ENCODE measurements at places on chromosomes 16 and 17.

DNA sequence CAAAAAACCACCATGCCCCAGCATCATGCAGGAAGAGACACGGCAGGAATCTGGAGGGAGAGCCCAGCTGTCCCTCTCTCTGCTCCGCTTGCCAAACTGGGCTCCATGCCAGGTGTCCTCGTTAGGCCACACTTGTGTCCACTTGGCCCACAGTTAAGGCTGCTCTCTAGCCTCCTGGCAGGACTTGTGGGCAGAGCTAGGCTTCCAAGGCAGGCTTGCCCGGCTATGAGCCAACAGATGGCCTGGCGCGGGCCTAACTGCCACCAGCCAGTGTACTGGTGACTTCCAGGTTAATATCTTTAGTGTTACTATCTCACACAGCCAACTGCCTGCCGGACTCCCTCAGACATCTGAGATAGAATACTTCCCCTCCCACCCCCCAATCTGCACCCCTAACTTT lies 10.6 kb downstream of the ATP6V0D1 start:
- DNase-seq: peak; percentile 87

DNA sequence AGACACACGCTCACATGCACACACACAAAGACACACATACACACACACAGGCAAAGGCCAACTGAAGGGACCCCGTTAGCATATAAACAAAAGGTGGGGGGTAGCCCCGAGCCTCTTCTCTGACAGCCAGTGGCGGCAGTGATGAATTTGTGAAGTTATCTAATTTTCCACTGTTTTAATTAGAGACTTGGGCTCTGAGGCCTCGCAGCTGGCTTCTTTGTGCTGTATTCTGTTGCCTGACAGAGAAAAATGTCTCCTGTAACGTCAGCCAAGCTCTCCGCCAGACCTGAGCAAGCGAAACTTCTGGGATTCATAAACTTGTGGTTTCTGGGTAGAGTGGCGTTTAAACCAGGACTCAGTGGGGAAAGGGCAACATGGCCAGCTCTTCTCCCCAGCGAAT lies 113.9 kb upstream of the FOXF1 start:
- no peak for DNase-seq

DNA sequence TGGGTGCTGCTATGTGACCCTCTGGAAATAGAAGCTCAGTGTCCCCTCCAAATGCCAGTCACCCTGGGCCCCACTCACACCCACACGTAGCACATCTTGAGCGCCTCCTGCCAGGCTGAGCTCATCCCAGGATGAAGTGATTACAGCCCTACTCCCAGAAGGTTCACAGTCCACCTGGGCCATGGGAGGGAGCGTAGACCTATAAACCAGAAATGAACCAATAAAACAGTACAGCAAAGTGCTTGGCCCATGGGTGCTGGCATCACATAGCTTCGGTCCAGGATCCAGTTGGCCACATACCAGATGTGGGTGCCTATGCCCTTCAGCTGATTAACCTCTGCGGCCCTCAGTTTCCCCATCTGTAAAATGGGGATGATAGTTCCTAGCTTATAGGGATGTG lies 2.2 kb upstream of the BICDL2 start:
- no peak for DNase-seq

DNA sequence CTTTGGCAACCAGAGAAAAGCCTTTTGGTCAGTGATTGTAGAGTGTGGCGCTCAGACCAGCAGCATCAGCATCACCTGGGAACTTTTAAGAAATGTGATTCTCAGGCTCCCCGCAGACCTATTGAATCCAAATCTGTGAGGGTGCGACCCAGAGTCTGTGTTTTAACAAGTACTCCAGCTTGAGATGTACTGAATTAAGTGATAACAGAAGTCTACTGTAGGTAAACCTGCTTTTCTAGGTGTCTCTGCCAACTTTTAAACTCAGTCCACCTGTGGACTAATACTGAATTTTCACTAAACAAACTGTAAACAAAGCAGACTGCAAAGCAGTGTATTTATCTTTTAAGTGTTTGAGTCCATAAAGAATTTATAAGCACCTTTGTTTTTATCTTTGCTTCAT lies 43.6 kb downstream of the NUP93 start:
- no peak for DNase-seq

- no peak for DNase-seq
Measured at GRCh38 chr17:6596081-6596480, 39.7 kb upstream of the PITPNM3 start.

DNA sequence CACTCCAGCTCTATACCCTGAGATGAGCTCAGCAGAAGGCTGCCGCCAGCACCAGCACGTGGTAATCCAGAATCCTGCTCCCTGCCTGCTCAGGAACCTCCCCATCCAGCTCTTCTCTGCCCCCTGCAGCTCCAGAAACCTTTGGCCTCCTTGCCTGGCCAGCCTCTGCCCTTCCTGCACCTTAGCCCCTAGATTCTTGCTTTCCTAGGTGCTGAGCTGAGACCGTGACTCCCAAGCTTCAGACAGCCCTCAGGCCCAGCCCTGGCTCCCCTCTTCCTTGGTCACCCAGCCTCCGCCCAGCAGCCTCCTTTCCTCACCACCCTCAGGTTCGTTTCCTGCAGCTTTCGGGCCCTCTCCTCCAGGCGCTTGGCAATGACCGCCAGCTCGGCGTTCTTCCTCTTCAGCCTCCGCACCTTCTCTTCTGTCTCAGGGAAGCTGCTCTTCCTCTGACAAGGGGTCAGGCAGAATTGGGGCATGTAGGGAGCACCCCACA lies 2.6 kb downstream of the TSPOAP1 start:
- no peak for DNase-seq

DNA sequence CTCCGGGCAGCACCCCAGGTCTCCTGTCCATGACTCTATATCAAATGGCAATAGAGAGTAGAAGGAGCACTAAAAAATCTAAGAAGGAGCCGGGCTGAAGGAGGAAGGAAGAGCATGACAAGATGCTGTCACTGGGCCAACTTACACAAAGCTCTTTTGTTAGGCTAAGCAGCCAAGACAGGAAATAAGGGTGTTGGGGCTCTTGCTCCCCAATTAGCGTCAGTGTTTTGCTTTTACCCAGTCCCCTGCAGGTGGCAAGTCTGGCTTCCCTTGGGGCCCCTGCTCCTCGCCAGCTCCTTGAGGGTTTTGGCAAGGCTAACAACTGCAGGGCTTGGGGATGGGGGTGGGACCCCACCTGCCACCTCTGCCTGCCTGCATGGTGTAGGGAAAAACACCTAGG lies 120.5 kb downstream of the CCT6B start:
- DNase-seq: no peak

DNA sequence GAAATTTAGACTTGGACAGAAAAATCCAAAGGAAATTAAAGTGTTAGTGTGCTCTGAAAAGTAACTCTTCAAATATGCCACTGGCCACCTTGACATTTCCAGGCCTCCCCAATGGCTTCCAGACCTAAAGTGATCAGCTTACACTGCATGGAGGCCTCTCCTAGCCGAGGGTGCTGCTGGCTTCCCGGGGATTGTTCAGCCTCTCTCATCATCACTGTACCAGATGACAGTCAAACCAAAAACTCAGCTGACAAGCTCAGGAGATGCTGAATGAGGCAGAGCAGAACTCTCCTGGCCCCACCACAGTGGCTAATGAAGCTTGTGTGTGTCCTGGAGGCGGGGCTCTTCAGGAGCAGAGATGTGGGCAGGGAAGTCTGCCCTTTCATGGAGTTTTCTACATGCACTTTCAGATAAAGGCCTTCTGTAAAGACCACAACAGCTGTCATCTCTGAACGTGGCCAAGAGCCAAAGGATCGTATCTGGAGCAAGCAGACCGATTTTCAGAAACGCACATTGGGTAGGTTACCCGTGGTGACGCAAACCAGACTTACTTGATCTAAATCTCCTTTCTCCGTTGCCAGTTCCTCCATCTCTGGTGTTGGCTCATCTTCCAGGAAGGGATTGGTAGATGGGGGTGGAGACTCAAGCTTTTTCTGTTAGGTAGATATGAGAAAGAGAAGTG lies 113.3 kb downstream of the VPS53 start:
- DNase-seq: no peak

GRCh38 chr16:81823111-81823510 lies 44.0 kb downstream of the PLCG2 start:
- peak; percentile 6 for DNase-seq

DNA sequence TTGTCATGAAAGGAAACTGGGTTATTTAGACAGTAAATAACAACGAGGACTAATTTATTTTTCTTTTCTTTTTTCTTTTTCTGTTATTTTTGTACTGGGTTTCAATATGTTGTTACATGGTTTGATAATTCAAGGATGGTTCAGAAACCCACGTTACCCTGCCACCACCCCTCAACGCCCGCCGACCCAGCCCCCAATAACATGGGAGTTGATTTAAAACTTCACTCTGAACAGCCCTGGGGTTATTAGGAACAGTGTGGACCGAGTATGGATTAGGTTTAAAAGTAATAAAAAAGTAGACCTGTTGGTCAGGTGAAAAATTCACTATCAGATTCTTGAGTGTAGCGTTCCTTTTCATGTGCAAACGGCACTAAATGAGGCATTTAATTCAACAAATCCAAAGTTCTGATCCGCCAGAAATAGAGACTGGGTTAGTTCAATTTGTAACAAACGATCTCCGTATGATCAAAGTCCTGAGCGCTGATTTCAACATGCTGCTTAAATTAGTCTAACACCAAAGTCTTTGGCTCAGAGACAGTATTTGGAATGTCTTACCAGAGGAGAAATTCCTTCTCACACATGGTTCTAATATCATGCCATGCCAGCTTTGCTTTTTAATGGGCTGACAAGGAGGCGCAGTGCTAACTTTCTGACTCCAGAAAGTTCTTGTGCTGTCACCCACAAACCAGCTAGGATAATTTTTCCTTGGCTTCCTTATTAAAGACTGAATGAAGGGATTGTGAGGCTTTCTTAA lies 173.1 kb upstream of the IRX3 start:
- no peak for DNase-seq

- DNase-seq: no peak
Measured at GRCh38 chr16:74503412-74503811, 82.1 kb upstream of the CLEC18B start.

DNA sequence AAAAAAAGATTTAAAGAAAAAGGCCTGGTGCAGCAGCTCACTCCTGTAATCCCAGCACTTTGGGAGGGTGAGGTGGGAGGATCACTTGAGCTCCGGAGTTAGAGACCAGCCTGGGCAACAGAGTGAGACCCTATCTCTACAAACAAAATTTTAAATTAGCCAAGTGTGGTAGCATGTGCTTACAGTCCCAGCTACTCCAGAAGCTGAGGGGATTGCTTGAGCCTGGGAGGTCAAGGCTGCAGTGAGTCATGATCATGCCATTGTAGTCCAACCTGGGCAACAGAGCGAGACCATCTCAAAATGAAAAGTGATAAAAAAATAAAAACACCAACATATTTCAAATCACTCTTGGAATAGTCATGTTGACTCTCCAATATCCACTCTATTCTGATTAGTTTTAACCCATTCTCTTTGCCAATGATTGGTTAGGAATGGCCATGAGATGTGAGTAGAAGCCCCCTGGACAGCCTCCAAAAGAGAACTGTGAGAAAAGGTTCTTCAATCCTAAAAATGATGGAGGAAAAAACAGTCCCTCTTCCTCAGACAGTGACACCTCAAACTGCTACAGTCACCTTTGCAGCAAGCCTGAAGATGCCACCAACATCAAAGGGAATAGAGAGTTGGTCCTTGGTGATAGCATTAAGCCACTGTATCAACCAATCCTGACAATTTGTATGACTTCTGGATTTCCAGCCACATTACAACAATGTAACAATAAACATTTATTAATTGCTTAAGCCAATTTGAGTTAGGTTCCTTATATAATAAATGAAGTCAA lies 2.9 kb upstream of the KANSL1 start:
- DNase-seq: no peak

GRCh38 chr17:50601823-50602375 lies 32.8 kb upstream of the ABCC3 start:
- no peak for DNase-seq

- DNase-seq: peak; percentile 87
Measured at GRCh38 chr17:17741349-17742023, 60.2 kb downstream of the RAI1 start.

DNA sequence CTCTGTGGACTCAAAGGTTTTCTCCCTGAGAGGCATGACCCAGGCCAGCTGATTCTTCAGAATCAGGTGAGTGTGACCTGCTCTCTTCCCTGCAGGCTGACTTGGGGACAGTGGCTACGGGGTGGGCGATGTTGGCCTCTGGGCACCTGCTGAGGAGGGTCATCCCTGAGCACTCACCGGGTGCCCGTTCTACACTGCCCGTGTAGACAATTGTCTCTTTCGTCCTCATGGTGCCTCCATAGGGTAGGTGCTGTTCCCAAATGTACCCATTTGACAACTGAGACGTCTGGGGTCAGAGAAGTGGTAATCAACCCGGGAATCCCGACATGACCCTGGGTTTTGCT lies 74.8 kb downstream of the GOSR1 start:
- DNase-seq: no peak

- DNase-seq: no peak
Measured at GRCh38 chr16:53950677-53951076, 246.7 kb downstream of the FTO start.

DNA sequence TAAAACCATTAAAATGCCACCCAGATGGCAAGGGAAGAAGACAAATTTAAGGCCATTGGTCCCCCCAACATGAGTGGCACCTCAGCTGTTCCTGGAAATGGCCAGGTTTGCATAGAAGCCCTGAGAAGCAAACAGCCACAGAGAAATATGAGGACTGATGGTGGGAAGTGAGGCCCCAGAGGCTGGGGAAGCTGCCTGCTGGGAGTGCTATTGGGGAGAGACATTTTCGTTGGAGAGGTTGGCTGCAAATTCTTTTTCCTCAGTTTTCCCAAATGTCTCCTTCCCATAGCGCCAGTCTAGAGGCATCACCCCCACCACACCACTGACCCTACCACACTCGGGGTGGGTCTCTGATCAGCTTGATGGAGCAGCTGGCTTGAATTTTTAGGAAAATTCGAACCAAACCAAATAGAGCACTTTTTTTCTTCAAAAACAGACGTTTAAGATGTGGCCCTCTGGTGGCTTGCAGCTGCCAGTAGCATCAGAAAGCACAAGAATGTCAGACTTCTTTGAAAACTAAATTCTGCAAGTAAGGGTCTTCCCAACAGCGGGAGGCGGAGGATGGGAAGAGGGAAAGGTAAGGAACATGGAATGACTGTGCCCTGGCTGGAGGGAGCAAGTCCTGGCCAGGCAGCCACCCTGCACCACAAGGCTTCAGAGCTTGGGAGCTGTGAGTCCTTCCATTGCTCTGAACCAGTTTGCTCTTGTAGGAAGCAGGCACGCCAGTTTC lies 13.2 kb upstream of the SLC12A3 start:
- no peak for DNase-seq

- no peak for DNase-seq
Measured at GRCh38 chr17:55190748-55191147, 74.0 kb upstream of the HLF start.

Measured in nucleus accumbens (tissue), 56 donors.